ENCODE measurements at places on chromosomes 11 and 22.

DNA sequence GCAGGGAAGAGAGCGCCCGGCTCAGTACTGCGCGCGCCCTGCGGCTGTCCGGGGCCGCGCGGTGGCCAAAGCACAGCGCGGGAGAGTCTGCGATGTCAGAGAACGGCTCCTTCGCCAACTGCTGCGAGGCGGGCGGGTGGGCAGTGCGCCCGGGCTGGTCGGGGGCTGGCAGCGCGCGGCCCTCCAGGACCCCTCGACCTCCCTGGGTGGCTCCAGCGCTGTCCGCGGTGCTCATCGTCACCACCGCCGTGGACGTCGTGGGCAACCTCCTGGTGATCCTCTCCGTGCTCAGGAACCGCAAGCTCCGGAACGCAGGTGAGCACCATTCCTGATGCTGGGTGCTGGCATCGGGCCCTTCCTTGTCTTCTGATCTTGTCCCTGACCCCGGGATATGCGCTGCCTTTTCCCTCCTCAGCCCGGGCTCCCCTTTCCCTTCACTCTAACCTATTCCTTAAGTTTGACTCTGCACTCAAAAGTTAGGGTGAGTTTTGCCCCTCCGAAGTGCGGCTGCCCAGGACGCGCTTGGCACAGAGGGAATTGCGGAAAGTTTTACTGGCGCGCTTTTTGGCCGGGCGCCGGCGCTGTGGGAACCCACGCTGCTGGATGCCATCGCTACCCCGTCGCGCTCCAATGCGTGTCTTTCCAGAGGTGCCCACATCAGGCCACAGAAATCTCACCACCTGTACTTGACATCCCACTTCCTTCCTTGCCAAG is at the start of gene MTNR1B:
Gene MTNR1B (plus strand): TSS at position 18 of the 714 bp plus-strand sequence. CDS start 75 bp downstream, at position 93.
- no peak for DNase-seq

DNA sequence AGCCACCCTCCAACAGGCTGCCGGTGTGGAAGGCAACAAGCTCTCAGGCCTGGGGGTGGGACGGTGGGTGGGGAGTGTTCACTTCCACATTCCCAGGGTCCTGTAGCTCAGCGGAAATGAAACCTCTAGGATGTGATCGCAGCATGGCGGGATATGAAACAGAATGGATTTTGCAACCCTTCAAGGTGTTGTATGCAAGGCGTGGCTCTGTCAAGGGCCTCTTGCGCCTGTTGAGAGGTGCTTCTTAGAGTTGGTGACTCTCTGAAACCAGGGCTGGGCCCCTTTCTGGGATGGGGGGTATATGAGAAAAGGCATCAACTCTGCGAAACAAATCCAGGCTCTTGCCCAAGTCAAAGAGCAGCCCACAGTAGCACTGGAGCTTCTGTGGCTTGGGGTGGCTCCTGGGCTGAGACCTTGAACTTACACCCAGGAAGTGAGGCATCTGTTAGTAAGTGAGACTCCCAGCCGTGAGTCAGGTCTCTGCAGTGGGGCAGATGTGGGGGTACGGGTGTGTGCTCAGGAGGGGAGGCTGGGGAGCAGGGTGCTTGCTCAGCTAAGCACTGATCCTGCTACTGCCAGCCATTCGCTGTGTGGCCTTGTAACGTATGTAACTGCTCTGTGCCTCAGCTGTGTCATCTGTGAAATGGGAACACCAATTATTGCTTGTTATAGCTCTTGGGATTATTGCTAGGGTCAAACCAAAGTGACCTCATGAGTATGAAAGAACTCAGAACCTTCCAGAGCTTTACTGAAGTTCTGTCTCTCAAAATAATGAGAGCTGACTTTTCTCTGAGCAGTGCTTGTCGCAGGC is 28.3 kb downstream of the NECTIN1 start:
- no peak for DNase-seq

DNA sequence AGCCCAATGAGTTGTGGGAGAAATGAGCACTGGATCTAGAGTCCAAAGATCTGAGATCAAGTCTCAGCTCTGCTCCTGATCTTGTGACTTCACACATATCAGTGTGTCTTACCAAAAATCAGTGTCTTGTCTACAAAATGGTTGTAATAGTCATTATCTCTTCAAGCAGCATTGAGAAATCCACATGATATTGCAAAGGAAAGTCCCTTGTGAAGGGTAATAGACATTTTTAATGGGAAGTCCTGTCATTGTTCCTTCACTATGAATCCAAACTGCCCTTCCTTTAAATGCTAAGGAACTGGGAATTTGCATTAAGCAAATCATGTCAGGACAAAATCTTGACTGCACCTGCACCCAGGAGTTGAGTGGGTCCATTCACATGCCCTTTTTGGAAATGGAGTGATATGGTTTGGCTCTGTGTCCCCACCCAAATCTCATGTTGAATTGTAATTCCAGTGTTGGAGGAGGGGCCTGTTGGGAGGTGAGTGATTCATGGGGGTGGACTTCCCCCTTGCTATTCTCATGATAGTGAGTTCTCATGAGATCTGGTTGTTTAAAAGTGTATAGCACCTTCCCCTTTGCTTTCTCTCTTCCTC is 51.1 kb downstream of the COMMD9 start:
- no peak for DNase-seq

DNA sequence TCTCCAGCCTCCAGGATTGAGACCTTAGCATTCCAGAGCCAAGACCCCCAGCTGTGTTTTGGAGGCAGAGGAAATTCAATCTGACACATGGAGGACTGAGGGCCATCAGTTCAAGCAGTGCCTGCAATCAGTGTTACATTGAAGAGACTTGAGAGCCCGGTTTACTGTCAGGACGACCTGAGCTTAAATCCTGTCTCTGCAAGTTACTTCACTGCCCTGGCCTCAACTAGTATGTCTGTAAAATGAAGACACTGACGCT is 35.1 kb downstream of the TRIM29 start:
- no peak for DNase-seq

- no peak for DNase-seq
These were observed 87.7 kb upstream of the ALX4 start for GRCh38 chr11:44397586-44398178.

GRCh38 chr11:122177238-122177637 is 61.2 kb upstream of the BLID start:
- DNase-seq: no peak

DNA sequence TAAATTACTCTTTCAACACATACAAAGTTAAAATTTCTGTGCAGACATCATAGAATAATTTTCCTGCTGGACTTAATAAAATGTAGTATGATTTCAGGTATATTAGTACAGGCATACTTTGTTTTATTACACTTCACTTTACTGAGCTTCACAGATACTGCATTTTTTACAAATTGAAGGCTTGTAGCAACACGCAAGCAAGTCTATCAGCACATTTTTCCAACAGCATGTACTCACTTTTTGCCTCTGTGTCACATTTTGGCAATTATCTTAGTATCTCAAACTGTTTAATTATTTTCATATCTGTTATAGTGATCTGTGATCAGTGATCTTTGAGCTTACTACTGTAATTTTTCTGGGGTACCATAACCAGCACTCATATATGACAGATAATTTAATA is 44.5 kb downstream of the BBOX1 start:
- no peak for DNase-seq
